ENCODE measurements at places on chromosomes 3 and 15.

DNA sequence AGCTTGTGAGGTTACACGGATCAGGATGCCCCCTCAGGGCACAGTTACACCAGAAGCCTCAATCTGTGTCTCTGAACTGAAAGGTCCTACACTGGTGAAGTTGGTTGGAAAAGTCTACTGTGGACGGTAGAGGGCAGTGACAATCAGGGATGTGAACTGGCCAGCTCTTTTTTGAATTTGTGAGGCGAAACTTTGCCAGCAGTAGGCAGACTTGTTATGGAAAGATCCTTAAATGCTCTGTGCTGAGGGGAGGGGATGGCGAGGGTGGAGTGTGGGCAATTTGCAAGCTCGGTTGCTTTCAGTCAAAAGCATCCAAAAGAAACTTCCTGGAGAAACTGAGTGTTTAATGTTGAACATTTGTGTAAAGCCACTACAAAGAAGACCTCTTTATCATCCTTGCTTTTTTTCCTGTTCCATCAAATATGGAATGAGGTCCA lies 127.4 kb upstream of the ABHD17C start:
- DNase-seq: no peak

GRCh38 chr3:106734712-106735111 lies 642.5 kb upstream of the CCDC54 start:
- no peak for DNase-seq

- DNase-seq: no peak
These were observed 26.5 kb downstream of the CD86 start for GRCh38 chr3:122081543-122082247.

DNA sequence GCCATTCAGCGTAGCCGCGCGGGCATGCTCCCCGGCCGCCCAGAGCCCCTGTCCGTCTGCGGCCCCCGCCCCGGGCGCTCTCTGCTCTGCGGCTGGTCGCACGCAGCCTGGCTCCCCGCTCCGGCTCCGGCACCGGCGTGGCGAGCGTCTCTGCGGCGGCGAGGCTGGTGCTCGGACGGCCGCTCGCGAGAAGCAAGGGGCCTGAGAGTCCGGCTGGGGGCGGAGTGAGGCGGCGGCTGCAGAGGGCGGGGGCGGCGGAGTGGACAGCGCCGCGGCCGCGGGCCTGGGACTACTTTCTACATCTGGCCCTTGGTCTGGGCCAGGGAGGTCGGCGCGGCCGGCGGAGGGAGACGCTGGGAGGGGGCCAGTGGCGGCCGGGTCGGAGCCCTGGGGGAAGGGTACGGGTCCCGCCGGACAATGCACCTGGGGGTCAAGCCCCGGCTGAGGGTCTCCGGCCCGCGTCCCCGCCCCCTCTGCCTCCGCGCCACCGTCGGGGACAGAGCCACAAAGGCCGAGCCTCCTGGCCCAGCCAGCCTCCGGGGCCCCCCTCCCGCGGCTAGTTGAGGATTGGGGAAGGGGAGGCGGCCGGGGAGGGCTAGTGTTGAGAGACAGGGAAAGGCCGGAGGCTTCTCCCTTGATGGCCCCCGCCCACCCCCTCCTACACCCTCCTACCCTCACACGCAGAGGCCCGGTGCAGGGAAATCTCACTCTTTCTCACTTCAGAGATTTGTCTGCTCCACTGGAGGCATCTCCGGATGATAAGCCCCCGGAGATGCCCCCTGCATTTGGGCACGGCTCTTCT lies at the start of gene PRTG:
TSS of gene PRTG (minus strand) at position 226 of the 802 bp plus-strand sequence. CDS start at position 5, 221 bp downstream.
- DNase-seq: no peak

- DNase-seq: no peak
These were observed 168.3 kb upstream of the TRIM42 start for GRCh38 chr3:140509534-140509933.

GRCh38 chr15:70863450-70864218 lies 9.7 kb upstream of the LARP6 start:
- DNase-seq: no peak

DNA sequence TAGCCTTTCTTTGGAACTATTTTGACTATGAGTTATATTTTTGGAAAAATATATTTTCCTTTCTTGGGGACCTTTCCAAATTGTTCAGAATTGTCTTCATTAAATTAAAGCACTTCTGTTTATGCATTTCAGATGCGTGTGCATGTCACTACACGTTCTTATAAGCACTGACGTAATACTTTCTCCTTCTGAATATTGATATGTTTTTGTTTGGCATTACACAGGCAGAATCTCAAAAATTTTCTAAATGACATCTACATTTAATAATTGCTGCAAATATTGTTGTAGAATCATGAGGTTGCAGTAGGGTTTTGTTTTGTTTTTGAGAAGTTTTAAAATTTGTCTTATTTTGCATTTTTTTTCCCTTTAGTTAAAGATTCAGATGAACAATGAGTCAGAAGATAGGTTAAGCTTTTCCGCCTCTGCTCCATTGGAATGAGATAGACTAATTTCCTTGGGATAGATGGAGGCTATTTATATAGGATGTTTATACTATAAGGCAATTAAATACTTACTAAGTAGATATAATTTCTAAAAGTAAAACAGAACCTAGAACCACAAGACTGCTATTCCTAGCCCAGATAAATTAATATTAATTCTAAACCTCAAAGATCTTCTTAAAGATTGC lies 110.8 kb downstream of the MBNL1 start:
- no peak for DNase-seq

DNA sequence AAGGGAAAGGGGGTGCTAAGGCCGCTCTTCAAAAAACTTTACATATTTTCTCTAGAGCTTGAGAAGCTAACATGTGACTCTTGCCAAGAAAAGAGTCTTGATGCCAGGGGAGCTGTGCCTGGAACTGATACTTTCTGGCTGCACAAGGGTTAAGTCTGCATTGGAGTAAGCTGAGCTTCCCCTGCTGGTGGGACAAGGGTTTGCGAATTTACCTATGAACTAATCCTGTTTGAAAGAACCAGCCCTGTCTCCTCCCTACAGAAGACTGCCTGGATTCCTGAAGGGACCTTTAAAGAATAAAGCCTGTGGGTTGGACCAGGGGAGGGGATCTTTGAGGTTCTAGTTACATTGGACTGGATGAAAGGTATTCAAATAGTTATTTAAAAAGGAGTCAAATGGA lies 58.3 kb upstream of the EPHA3 start:
- DNase-seq: no peak

GRCh38 chr3:117818592-117818991 lies 1109.0 kb downstream of the TUSC7 start:
- no peak for DNase-seq

GRCh38 chr3:140443806-140444205 lies 234.1 kb upstream of the TRIM42 start:
- DNase-seq: no peak

DNA sequence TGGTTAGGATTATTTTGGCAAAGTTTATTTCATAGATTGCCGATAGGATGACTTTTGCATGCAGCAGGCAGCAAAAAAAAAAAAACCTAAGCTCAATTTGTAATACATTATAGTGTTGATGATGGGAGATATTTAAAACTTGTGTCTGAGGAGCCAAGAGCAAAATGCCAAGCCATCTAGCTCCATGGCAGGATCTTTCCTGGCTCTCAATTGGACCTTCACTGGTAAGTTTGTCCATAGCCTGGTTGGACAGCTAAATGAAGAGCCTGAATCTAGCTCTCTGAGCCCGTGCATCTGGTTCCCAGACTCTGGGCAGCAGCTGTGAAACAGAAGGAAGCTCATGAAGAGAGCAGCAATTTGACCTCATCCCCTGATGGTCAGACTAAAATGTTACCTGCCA lies 17.5 kb downstream of the STAC start:
- no peak for DNase-seq

- no peak for DNase-seq
These were observed 103.4 kb upstream of the FHIT start for GRCh38 chr3:61354604-61355003.

GRCh38 chr3:133675631-133676335 lies 14.0 kb upstream of the TOPBP1 start:
- DNase-seq: no peak

DNA sequence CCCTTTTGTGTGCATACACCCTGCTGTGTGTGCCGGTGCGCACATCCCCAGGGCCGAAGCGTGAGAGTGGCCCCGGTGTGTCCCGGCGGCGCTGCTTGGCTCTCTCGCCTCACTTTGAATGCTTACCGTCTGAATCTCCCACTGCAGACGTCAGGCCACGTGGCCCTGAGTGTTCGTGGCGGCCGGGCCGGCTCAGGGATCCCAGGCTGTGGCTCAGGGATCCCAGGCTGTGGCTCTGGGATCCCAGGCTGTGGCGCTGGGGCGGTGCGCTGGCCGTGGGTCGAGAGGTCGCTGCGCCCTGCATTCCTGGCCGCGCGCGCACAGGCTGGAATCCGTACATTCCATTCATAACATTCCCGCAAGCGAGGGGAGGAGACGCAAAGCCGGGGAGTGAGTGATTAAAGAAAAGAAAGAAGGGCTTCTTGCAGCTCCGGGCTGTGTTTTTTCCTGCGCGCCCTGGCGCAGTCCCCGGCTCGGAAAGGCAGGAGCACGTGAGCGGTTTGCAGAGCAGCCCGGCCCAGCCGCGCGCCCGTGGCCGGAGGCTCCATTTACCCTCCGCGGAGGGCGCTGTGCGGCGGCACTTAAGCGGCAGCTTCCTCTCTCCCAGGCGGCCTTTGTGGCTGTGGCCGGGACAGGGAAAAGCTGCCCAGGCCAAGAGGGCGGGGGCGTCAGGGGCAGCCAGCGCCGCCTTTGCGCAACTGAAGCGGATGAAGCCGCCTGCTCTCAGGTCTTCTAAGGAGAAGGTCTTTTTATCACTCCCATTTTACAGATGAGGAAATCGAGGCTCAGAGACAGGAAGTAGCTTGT lies 87.0 kb upstream of the ALDH1L1 start:
- DNase-seq: no peak

DNA sequence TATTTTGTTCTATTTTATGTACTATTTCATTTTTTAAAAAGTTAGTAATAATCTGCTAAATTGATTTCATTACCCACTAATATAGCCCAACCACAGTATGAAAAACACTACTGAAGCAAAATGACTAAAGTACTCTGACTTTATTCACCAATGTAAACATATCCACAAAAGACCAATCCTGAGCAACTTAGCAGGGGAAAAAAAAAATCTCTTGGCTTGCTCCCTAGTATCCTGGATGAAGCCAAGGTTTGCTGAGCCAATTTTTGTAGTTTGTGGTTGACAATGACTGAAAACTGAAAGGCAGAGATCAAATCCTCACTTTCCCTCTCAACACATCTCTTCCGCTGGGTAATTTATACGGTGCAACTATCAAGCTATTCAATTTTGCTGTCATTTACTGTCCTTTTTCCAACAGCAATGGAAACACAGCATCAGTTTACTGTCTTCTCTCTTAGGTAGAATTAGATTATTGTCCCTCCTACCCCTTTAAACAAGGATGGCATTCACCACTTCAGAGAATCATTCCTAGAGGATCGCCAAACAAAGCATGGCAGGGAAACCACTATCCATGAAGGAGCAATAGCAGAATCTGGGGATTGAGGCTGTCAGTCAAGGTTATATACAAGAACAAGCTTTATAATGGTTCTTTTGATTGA lies 149.7 kb downstream of the THRB start:
- no peak for DNase-seq

DNA sequence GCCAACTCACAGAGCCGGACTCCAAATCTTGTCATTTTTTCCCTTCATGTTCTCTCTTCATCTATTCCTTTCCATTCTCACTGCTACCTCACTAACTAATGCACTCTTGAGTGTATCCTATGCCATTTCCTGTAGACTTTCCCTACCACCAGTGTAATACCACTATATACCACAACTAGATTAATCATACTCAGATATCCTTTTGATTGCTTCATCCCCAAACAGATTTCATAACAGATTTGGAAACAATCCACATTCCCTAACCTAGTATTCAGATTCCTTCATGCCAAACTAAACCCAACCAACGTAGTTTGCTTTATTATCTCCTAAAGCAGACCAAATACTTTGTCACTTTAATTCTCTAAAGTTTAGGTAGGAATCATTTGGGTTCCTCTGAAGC lies 2.6 kb upstream of the PLOD2 start:
- no peak for DNase-seq

DNA sequence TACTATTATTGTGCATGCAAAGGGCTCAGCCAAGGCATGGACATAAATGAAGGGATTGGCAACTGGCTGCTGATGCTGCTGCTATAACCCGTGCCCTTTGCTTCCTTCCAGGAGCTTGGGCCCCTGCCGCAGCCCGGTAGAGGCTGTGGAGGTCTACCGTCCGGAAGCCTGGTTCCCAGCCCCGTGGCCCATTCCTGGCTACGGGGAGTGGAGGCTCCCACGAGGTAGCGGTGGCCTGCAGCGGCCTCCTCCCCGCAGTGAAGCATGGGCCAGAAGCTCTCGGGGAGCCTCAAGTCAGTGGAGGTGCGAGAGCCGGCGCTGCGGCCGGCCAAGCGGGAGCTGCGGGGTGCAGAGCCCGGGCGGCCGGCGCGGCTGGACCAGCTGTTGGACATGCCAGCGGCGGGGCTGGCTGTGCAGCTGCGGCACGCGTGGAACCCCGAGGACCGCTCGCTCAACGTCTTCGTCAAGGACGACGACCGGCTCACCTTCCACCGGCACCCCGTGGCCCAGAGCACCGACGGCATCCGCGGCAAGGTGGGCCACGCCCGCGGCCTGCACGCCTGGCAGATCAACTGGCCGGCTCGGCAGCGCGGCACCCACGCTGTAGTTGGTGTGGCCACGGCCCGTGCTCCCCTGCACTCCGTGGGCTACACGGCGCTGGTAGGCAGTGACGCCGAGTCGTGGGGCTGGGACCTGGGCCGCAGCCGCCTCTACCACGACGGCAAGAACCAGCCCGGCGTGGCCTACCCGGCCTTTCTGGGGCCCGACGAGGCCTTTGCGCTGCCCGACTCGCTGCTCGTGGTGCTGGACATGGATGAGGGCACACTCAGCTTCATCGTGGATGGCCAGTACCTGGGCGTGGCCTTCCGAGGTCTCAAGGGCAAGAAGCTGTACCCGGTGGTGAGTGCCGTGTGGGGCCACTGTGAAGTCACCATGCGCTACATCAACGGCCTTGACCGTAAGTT lies 15.0 kb downstream of the SPSB4 start:
- no peak for DNase-seq

- no peak for DNase-seq
These were observed 136.3 kb upstream of the LRRFIP2 start for GRCh38 chr3:37310666-37311050.

DNA sequence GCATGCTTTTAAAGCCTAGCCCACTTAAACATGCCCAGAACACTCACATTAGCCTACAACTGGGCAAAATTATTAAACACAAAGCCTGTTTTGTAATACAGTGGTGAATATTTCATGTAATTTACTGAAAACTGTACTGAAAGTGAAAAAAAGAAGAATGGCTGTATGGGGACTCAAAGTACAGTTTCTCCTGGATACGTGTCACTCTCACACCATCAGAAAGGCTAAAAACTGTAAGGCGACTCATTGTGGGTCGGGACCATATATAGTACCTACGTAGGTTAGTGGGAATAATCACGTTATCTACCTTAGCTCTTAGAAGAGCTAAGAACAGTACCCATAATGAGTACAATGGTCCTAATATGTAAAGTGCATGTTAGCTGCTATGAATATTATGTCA lies 80.2 kb upstream of the SPATA12 start:
- no peak for DNase-seq

DNA sequence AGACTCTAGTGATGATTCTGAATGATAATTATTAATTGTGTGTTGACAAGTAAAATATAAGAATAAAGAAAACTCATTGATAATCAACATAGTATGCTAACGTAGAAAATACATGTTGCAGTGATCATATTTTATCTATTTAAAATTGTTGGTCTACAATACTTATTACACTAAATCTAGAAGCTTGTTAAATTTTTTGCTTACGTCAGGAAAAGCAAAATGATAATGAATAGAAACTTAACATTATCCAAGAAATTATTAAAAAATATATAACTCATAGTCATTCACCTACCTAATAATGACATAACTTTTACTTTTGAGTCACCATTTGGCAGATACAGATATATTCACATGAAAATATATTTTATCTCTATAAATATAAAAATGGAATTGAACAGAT lies 984.1 kb downstream of the PLOD2 start:
- no peak for DNase-seq
